ENCODE measurements at places on chromosomes 7 and 10.

GRCh38 chr7:7920056-7920455 is 48.5 kb upstream of the GLCCI1 start:
- DNase-seq: no peak

- no peak for DNase-seq
Observed at GRCh38 chr7:132489776-132490237, 86.5 kb downstream of the PLXNA4 start.

GRCh38 chr10:96341219-96342182 is 17.3 kb downstream of the OPALIN start:
- DNase-seq: no peak

GRCh38 chr7:75729851-75730274 is 8.9 kb downstream of the HIP1 start:
- DNase-seq: no peak

DNA sequence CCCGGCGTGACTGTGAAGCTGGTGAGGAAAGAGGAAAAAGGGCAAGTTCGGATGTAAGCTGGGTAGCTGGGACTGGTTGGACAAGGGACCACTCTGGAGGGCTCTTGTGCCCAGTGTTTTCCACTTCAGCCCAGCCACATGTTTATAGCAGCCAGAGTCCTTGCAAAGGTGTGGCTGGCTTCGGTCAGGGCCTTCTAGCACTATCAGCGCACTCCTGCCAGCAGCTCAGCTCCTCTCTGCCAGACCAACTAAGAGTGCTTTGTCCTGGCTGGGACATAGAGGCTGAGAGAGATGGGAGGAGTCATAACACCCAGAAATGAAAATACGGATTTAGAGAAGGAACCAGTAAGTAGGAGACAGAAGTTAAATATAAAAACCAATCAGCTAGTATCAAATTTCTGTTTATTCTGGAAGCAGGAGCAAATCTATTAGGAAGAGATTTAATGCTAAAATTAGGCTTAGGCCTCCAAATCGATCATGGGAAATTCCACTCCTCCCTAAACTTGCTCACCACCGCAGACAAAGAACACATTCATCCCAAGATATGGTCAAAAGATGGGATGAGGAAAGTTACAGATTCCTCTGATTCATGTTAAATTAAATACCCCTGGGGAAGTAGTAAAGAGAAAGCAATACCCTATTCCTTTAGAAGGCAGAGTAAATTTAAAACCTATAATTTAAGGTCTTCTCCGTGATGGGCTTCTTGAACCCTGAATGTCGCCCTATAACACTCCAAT is 135.0 kb downstream of the RALA start:
- DNase-seq: no peak

- no peak for DNase-seq
Observed at GRCh38 chr7:15081891-15082290, 179.3 kb upstream of the DGKB start.

DNA sequence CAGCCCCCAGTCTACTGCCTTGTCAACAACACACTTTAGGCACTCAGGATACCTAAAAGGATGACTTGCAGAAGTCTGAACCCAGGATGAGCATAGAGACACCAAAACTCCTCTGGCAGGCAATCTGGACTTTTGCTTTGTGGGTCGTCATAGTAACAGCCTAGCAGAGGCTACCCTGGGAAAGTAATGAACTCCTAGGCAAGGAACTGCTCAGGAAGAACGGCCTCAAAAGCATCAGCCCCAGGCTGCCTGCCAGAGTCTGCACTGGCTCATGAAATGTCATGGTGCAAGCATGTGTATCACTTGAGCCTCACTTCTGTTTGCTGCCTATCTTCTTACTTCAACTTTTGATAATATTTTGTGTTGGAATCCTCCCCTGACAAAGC is 715.1 kb downstream of the GRID1 start:
- DNase-seq: no peak

GRCh38 chr10:117762819-117763172 is 220.2 kb downstream of the EMX2 start:
- DNase-seq: no peak

DNA sequence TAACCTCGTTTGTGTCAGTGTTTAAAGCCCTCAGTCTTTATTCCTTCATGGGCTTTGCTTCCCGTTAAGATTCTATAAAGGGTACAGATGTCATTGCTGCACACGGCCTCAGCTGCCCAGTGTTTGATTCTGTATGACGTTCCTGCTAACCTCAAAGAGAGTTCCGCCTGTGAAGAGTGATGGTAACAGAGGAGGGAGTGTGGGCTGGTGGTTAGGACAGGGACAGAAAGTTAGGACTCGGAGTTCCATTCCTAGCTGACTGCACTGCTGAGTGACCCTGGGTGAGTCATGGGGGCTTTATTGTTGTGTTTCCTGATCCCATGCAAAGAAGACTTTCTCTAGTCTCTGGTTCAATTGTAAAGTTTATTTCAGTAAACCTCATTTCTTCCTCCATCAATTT is 227.1 kb downstream of the DYNC1I1 start:
- no peak for DNase-seq

DNA sequence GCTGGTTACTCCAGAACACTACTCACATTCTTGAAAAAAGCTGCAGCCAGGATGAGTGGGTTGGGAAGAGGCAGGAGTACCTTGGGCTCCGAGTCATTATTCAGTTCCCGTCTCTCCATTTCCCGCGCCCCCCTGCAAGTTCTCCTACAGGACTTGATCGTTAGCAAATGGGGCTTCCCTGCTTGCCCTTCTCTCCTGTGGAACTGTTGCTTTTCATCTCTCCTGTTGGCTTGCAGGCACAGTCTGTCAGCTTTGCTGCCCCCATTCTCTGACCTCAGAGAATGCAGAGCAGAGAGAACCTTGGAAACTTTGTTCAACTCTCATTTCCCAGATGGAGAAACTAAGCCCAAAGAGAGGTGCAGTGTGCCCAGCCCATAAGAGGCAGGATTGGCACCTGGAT is 35.6 kb upstream of the LRRC4 start:
- no peak for DNase-seq

GRCh38 chr10:16902606-16903005 is 85.4 kb upstream of the RSU1 start:
- DNase-seq: no peak

- DNase-seq: no peak
Observed at GRCh38 chr7:45720989-45721388, 146.8 kb downstream of the ADCY1 start.

DNA sequence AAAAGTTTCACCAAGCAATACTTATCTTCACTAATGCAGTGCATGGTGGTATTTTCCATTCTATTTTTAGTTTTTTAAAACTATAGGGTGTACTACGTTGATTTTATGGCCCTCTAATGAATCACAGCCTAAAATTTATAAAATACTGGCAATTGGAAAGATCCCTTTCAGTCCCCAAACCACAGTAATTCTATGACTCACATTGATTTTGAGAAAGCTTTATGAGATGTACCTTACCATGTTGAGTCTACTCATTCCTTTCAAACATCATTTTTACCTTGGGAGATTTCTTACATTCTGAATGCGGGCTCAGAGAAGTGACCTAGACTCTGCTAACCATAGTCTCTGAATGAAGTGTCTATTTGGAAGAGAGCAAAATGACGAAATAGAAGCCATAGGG is 141.6 kb downstream of the GPR85 start:
- no peak for DNase-seq

- no peak for DNase-seq
Observed at GRCh38 chr7:3673524-3673923, 372.5 kb downstream of the SDK1 start.

- no peak for DNase-seq
Observed at GRCh38 chr7:144908324-144908723, 72.5 kb upstream of the TPK1 start.

DNA sequence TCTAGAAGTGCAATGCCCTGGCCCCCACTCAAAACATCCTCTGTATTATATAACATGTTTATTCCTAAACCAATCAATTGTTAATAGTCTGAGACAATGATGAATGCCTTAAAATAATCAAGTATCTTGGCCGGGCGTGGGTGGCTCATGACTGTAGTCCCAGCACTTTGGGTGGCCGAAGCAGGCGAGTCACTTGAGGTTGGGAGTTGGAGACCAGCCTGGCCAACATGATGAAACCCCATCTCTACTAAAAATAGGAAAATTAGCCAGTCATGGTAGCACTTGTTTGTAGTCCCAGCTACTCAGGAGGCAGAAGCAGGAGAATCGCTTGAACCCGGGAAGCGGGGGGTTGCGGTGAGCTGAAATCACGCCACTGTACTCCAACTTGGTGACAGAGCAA is 29.4 kb upstream of the CACNA2D1 start:
- DNase-seq: no peak

DNA sequence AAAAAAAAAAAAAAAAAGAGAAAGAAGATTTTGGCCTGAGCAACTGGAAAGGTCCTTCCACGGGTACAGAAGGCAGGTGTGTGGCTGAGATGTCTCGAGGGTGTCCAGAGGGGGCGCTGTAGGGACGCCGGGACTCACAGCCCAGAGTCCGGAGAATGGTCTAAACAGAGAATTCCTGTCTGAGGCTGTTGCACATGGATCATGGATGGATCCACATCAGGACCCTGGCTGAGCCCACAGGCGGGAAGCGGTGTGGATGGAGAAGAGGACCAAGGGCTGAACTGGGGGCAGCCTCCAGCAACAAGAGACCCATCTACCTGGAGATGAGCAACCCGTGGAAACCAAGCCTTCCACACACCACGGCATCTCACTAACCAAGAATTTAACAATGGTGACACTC is 55.0 kb downstream of the PKD1L1 start:
- no peak for DNase-seq

DNA sequence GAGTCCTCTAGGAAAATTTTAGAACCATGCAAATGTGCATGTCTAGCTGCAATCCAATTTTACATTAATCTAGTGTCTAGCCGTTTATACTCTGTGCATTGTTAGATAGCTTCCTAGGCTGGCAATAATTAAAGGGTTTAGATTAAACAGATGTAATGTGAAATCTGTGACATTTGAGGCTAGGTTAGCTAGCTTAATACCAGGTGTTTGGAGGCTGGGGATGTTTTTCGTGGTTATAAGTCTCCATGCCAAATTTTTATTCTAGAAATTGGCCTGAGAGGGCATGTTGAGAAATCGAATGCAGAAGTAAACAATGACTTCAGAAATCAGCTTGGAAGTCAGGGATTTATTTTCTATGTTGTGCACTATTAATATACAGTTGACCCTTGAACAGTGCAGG is 94.2 kb downstream of the ST7 start:
- DNase-seq: no peak

- peak; percentile 12 for DNase-seq
Observed at GRCh38 chr10:86372784-86373239, 6.2 kb upstream of the GRID1 start.

- no peak for DNase-seq
Observed at GRCh38 chr10:69744971-69745370, 56.7 kb upstream of the COL13A1 start.

DNA sequence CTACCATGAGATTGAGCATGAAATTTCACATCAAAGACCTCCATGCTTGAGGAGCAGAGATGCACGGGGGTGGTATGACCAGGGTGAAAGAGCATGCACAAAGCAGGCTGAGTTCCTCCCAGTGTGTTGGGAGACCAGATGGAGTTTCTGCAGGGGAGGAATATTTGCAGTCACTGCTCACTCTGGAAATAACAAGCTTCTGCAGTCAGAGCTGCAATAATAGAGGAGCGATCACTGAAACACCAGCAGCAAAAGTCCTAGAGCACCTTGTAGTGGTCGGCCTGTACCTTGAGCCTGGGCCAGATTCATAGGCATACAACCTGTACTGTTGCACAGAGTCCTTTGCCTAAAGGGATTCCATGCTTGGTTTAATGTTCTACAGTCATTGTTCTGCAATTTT is 184.5 kb upstream of the SP8 start:
- no peak for DNase-seq

- no peak for DNase-seq
Observed at GRCh38 chr10:59674215-59674836, 35.3 kb downstream of the SLC16A9 start.

- no peak for DNase-seq
Observed at GRCh38 chr7:40903872-40904271, 769.1 kb downstream of the SUGCT start.

DNA sequence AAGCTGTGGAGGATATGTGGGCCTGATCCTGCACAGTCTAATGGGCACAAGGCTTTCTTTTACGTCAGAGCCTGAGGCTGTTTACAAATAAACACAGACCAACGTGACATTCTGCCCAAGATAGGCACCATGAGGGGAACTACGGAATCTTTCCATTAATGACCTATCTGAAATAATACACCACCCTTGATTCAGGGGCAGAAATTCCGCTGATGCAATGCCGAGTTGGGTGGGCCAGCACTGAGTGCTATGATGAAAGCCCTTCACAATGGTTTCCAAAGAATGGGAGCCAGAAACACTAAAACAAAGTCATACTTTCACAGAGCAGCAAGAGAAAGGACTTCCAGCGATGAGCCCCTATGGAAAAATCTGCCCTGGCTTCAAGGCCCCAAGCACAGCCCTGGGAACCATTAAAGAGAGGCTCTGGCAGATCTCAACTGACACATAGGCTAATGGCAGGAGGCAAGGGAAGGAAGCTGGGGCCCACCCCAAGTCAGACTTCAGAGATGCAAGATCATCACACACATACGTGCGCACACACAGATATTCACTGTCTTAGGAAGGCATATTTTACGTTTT is 72.2 kb upstream of the DLX6 start:
- no peak for DNase-seq

DNA sequence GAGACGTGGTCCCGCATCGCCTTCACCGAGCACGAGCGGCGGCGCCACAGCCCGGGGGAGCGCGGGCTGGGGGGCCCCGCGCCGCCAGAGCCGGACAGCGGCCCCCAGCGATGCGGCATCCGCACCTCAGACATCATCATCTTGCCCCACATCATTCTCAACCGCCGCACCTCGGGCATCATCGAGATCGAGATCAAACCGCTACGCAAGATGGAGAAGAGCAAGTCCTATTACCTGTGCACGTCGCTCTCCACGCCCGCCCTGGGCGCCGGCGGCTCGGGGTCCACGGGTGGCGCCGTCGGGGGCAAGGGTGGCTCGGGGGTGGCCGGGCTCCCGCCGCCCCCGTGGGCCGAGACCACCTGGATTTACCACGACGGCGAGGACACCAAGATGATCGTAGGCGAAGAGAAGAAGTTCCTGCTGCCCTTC is 737 bp downstream of the CNNM2 start:
- DNase-seq: no peak

GRCh38 chr7:138235207-138235606 is 158.9 kb downstream of the AKR1D1 start:
- DNase-seq: no peak

DNA sequence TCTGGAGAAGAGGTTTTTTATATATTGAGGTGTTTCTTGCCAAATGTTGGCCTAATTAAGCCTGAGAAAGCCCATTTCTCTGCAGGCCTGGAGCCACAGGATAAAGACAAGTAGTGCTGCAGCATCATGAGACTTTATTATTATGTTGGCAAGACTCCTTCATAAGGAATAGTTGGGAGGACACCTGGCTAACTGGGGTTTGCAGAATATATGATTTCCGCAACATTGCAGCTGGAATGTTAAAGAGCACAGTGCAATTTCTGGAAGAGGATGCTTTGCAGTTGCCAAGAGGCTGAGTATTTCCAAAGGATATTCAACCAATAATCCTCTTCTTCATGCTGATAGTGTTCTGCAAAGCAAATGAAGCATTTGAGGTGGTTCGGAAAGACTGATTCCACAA is 1512.8 kb upstream of the LRRTM3 start:
- DNase-seq: no peak

- no peak for DNase-seq
Observed at GRCh38 chr10:132158823-132159222, 27.9 kb upstream of the DPYSL4 start.

Data from tibial artery (tissue), 4 donors.